ENCODE measurements at places on chromosomes 1 and 21. TPM values are rescaled to one million over a fixed set of nuclear protein-coding genes. Genes with fewer than 3 reads are reported as not detected.

The MRPL9 gene
- 90.8 TPM for total RNA-seq

The KRTAP19-1 gene
- total RNA-seq, result not detected

The CLIC6 gene
- total RNA-seq, result 0.16 TPM

The DONSON gene
- 10.1 TPM for total RNA-seq

The SLC30A7 gene
- 19.4 TPM for total RNA-seq

The GNG4 gene
- not detected for total RNA-seq

The CACNA1E gene
- not detected for total RNA-seq

The TSTD1 gene
- 15.4 TPM for total RNA-seq

The WNT9A gene
- 2.8 TPM for total RNA-seq

The LRRC7 gene
- total RNA-seq, result under 0.01 TPM

The ATP6V1G3 gene
- total RNA-seq, result not detected

The KRTAP11-1 gene
- total RNA-seq, result not detected

The FLG gene
- total RNA-seq, result not detected

The FMO4 gene
- total RNA-seq, result 1.4 TPM

The PPM1J gene
- total RNA-seq, result 0.26 TPM

The C4BPA gene
- total RNA-seq, result not detected

The OPRD1 gene
- total RNA-seq, result not detected

The FCAMR gene
- under 0.01 TPM for total RNA-seq

The SPRR2E gene
- total RNA-seq, result not detected

The ALPL gene
- under 0.01 TPM for total RNA-seq
